A549 treated with dexamethasone at 1 μM for 4 hours (cell line): ENCODE measurements at places on chromosomes 16 and 17. TPM values are rescaled to one million over a fixed set of nuclear protein-coding genes. Genes with fewer than 3 reads are reported as not detected.

SLC13A2 gene
- total RNA-seq = 0.07 to 0.20 TPM (median 0.12 TPM) in 5 replicates

CMTM2 gene
- total RNA-seq = not detected in 5 replicates

ZP2 gene
- total RNA-seq = not detected in 5 replicates

MYH8 gene
- total RNA-seq = 0.02 TPM in 1 of 5 replicates, not detected in the others

SPNS3 gene
- total RNA-seq = 0.09 to 0.12 TPM in 2 of 5 replicates, not detected in the others

IGSF6 gene
- total RNA-seq = not detected in 5 replicates

ITPRIPL2 gene
- 11.6 to 19.2 TPM (median 18.4 TPM) in 5 replicates for total RNA-seq

GINS2 gene
- total RNA-seq = 27.4 to 33.6 TPM (median 30.0 TPM) in 5 replicates

SRCIN1 gene
- 1.6 to 3.3 TPM (median 2.4 TPM) in 5 replicates for total RNA-seq

OR4D2 gene
- total RNA-seq = not detected in 5 replicates

ACSM5 gene
- total RNA-seq = not detected in 5 replicates
